Cardiac septum (tissue), 1 donor: ENCODE measurements at places on chromosomes 7 and 10. TPM values are rescaled to one million over a fixed set of nuclear protein-coding genes. Genes with fewer than 3 reads are reported as not detected.
A peak's percentile ranks its signal among the peaks of the same experiment; 100 is the strongest.

The MACC1 gene
- total RNA-seq = 0.13 TPM

The CCL24 gene
- not detected for total RNA-seq

The FXYD4 gene
- not detected for total RNA-seq

The PYROXD2 gene
- 11.7 TPM for total RNA-seq

The ZNF804B gene
- 0.05 TPM for total RNA-seq

The SPACDR gene
- total RNA-seq = 1.1 TPM

The HOXA7 gene
- not detected for total RNA-seq

The IPMK gene
- 3.0 TPM for total RNA-seq

GRCh38 chr10:45000138-45000751, 478 bp upstream of the ZNF22 start:
- no peak for DNase-seq

DNA sequence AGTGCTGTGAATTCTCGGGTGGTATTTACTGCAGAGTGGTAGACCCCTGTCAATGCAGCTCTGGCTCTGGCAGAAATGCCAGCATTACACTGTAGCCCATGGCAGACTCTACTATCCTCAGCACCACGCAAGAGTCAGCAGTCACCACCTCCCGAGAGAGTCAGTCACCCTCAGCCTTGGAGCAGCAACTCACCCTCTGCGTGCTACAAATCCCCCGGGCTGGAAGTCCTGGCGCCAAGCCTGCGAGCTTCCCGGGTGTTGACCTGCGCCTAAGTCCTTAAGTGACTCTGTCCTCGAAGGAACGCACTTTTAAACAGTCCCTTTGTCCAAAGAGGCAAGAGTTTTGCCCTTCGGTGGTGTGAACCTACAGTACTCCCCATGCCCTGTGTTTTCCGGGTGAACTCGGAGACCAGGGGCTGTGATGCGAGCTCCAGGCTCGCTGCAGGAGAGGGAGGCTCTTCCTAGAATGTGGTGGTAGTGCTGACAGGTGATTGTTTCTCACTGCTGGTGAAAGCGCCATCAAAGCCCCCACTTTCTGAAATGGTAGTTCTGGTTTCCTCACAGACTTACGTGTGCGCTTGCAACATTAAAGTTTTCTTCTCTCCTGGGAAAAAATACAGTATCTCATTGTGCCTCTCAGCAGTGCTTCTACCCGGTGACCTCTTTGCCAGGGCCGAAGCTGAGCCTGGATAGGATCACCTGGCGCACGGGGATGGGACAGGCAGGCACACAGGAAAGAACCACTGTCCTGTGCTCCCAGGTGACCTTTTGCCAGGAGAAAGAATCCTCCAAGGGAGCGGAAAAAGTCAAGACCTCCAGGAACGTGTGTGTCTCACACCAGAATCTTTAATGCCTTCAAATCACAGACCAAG, 33.1 kb upstream of the MBL2 start:
- DNase-seq = no peak

- DNase-seq = no peak
Measured at GRCh38 chr10:95566136-95566535, 5.0 kb upstream of the SORBS1 start.

GRCh38 chr7:70579397-70580097, 552.4 kb upstream of the GALNT17 start:
- no peak for DNase-seq

DNA sequence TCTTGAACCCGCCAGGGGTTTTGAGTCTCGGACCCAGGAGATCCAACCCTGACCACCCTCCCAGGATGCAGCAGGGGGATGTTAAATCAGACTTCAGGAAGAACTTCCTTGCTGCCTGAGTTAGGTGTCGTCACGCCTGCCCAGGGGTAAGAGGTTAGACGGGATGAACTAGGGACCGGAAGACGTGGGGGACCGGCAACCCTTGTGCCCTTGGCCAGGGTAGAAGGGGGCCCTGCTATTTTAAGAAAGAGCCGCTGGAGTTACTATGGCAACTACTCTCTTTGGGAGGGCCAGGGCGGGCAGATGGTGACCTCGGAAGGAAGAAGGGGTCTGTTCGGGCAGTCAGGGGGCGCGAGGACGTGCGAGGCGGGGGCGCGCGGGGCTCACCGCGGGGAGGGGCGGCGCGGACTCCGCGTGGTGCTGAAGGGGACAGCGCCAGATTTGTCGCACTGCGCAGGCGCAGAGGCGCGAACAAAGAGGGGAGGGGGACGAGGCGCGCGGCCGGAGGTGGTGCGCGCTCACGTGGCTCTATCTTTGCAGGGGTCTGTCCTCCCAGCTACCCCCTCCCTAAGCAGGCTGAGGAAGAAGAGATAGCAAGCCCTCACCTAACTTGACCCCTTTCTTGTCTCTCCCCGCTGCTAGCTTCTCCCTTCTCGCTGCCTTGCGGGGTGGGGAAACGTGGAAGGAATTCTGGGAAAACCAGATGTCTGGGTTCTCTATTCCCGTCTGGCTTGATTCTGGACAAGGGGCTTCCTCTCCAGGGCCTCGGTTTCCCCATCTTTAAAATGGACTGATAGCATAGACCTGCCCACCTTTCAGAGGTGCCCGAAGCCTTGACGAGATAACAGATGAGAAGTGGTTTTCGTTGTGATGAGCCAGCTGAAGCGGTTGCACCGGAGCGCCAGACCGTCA, 940 bp upstream of the PSD start:
- peak; percentile 89 for DNase-seq

- DNase-seq = no peak
Measured at GRCh38 chr7:24905996-24906770, 73.8 kb downstream of the OSBPL3 start.

DNA sequence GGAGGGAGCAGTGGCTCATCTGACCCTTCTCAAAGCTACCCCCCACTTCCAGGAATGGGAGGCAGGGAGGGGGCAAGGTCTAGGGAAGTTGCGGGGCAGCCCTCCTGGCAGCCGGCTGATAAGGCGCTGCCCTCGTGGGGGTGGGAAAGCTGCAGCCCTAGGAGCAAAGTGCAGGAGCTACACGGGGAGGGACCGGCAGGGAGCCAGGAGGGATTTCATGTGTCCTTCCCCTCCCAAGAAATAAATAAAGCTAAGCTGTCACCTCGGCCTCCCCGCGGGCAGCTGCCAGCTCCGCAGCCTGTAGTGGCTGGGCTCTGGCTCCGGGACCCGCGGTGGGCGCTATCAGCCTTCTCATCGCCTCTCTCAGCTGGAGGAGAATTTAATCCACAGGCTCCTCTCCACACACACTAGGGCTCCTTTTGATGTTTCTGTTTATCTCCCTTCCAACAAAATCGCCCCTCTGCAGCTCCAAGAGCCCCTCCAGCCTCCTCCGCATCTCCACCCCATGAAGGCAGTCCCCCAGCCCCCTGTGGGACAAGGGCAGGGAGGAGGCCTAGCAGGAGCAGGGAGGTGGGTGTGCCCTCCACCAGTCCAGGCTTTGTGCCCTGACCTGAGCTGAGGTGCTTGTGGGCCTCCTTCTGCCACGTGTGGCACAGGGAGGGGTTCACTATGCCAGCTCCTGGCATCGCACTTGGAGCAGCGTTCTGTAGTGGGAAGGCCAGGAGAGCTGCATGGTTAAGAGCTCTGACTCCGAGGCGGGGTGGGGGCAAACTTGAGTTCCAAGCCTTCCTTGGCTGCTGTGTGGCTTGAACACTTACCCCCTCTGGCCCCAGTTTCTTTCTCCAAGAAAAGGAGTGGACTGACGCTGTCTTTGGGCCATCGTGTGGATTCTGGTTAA, 80.5 kb downstream of the C10orf105 start:
- no peak for DNase-seq

GRCh38 chr10:102800611-102801335, 36.4 kb downstream of the CYP17A1 start:
- no peak for DNase-seq

GRCh38 chr10:18793951-18794350, 134.7 kb downstream of the ARL5B start:
- DNase-seq = no peak

DNA sequence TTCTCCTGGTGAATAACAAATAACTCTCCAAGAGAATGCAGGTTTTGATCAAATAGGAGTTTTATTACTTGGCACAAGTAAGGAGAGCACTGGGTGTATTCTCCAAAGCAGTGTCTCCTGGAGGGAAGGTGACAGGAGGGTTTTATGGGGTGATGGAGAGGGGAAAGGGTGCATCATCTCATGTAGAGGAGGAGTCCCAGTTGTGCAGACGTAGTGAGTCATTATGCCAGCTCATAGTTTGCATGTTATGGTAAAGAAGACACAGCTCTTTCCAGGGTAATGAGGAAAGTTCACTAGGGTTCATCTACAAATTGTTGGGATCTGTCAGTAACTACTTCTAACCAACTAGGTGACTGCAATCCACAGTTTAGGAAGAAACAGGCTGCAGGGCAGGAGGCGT, 347.9 kb upstream of the MEOX2 start:
- DNase-seq = no peak

DNA sequence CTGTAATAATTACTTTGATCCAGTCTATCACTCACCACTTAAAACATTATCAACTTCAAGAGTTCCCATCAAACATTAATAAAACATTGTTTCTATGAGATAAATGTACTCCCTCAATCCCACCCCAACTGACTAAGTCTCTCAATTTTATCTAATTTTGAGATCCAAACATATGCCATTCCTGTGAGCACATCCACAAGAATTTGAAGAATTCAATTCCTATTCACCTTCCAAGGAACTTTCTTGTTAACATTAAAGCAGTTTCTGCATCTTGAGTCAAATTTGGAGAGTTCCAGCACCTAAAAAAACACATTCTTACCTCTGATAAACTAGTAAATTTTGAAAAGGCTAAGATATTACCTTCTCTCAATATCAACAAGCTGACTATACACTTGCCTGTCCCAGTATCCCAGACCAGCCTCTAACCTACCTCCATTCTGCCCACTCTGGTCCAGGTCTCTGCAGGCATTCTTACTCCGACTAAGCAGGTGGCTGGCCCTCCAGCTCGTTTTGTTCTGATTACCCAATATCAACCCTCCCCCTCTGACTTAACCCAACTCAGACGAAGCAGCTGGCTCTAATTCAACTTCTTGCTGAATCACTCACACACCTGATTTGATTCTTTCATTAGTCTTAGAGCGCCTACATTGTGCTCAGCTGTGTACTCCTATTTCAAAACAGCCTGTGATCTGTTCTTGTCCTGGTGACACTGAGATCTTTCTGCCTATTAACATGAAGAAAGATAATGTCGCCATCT, 275.2 kb downstream of the IPMK start:
- no peak for DNase-seq

DNA sequence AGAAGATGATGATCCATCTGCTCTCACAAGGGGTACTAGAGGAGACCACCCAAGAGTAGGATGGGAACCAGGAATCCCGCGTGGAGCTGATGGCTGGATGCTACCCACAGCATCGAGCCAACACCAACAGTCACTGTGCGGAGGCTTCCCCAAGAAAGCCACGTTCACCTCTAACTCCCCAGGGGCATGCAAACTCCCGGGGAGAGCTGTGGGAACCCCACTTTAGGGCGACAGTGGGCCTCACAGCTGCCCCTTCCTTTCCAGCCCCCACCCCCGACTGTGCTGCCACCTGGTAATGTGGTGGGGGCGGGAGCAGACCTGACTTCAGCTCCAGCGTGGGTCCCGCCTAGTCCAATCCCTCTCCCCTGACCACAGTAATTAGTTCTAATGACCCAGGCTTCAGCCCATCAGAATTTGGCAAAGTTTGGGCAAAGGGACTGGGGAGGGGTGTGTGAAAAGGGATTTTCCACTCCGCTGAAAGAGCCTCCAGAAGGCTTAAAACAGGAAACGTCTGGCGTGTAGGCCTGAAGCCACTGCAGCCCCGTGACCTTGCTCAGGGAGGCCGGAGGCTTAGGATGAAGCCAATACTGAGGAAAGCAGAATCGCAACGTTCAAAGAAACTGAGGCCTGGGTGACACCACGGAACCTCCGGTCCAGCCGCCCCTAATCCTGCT, 20.3 kb downstream of the ASB13 start:
- DNase-seq = peak; percentile 75

- no peak for DNase-seq
Measured at GRCh38 chr10:33498391-33498891, 164.0 kb upstream of the NRP1 start.

DNA sequence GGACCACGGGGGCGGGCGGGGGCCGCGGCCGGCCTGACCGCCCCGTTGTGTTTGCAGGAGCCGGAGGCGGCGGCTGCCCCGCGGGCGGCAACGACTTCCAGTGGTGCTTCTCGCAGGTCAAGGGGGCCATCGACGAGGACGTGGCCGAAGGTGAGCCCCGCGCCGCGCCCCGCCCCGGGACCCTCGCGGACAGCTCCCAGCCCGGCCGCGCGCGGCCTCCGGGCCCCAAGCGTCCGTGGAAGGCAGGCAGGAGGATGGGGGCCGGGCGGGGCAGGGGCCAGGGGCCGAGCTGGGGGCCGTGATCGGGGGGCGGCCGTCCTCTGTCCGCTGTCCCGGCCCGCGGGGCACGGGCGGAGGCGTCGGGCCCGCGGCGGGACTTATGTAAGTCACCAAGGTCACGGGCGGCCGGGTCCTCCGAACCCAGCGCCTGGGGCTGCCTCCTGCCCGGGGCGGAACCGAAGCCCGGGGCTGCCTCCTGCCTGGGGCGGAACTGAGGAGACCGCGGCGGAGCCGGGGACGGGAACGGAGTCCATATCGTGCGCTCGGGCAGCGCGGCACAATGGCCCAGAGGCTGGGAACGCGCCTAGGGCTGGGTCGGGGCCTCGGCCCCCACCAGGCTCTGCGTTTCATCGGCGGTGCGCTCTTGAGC, 497 bp downstream of the PPP2R2D start:
- peak; percentile 82 for DNase-seq

DNA sequence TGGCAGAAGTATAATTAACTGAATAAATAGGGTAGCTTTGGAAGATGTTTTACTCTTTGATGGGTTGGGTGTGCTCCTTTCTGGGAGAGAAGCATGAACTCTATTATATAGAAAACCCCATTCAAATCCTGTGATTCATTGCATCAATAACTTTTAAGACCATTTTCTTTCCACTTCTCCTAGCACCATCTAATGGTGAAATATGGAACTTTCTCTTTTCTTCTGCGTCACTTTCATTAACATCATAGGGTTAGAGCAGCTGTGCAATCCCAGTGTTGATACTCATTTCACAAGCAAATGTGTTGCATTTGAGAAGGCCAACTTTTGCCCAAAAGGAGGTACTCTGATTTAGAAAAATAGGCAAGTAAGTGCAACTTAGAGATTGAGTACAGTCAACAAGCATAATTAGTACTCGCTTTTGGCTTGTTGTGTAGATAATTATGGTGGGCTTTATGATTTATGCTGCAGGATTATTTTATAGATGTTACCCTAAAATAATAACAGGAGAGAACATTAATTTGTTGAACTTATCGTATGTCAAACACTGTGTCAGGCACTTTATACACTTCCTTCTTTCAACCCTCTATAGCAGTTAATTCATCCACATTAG, 92.9 kb downstream of the CPED1 start:
- no peak for DNase-seq

GRCh38 chr7:157470701-157471131, 133.9 kb downstream of the DNAJB6 start:
- DNase-seq = no peak

- DNase-seq = peak; percentile 9
Measured at GRCh38 chr10:77974396-77975074, 48.0 kb upstream of the DLG5 start.
